ENCODE measurements at places on chromosomes 2 and 18. TPM values are rescaled to one million over a fixed set of nuclear protein-coding genes. Genes with fewer than 3 reads are reported as not detected.

DNA sequence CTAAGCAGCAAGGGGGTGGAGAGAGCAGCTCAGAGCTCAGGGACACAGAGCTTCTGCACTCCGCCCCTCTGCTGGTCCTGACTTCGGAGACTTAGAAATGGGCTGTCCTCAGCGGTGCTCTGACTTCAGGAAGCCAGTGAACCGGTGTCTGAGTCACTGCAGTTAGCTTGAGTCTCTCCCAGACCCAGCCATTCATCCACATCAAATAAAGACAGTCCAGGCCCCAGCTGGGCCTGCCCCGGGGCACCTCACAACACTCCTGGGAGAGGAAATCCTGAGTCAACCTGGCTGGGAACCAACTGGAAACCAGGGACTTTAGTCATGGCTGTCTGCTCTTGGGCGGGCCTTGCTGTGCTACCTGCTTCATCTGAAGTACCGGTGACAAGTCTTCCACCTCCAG lies 5.4 kb upstream of the ITGB6 start:
- DNase-seq, result no peak

- DNase-seq, result no peak
Observed at GRCh38 chr2:43209204-43209717, 17.1 kb downstream of the ZFP36L2 start.

GRCh38 chr2:146777181-146777580 lies 1067.6 kb upstream of the ACVR2A start:
- no peak for DNase-seq

DNA sequence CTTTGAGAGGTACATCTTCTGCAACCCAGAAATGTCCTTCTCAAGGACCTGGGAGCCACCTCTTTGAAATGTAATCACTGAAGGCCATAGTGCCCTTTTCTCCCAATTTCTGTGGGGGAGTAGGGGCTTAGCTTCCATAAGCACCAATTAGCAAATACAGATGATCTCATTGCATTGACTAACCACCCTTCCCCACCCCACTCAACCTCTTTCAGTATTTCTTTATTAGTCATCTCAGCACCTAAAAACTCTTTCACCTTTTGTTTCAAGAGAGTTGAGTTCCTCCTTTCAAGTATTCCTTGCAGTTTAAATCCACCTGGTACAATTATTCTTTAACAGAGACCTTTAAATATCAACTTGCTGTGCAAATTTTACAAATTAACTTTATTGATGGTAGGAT lies 1011.8 kb upstream of the CDH2 start:
- DNase-seq, result no peak

DNA sequence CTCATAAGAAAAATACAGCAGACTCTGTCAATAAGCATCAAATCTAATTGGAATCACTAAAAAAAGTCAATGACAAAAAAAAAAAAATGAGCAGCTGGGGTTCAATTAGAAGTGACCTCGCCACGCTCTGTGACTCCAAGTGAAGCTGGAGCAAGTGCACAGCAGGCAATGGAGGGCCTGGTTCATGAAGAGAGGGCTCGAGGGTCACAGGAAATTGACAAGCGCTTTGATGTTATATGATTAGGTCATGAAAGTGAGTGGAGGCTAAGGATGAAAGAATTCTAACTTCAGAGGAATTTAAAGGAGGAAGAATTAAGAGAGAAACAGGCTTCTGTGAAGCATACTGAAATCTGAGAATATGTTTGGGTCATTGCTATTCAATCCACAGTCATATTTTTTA lies 85.4 kb upstream of the TMEM18 start:
- no peak for DNase-seq

DNA sequence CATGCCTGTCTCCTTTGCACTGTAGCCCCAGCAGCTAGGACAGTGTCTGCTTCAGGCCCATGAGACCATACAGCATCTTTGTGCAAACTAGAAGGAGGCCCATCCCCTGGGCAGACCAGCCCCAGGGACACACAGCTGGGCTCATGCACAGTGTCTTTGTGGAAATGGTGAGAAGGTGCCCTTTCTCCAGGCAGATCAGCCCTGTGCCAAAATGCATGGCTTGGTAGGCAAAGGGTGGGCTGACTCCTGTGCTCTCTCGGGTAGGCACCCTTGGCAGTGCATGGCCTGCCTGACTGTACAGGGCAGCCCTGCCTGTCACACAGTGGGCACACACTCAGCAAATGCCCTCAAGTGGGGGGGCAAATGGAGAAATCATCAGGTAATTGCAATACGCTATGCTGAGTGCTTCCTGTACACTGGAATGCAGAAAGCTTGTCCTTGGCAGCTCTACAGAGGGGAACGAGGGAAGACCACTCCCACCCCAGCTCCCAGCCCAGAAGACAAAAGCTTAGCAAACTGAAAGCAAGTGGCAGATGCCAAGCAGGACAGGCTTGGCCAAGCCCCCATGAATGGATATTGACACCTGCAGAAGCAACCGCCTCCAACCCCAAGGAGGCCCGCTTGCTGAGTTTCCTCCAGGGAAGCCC lies 21.6 kb downstream of the TNS1 start:
- no peak for DNase-seq

- no peak for DNase-seq
Observed at GRCh38 chr2:213107728-213108127, 43.7 kb downstream of the IKZF2 start.

GRCh38 chr18:56975276-56975675 lies 171.6 kb upstream of the BOD1L2 start:
- DNase-seq, result no peak

- no peak for DNase-seq
Observed at GRCh38 chr2:139374296-139374850, 594.2 kb upstream of the NXPH2 start.

DNA sequence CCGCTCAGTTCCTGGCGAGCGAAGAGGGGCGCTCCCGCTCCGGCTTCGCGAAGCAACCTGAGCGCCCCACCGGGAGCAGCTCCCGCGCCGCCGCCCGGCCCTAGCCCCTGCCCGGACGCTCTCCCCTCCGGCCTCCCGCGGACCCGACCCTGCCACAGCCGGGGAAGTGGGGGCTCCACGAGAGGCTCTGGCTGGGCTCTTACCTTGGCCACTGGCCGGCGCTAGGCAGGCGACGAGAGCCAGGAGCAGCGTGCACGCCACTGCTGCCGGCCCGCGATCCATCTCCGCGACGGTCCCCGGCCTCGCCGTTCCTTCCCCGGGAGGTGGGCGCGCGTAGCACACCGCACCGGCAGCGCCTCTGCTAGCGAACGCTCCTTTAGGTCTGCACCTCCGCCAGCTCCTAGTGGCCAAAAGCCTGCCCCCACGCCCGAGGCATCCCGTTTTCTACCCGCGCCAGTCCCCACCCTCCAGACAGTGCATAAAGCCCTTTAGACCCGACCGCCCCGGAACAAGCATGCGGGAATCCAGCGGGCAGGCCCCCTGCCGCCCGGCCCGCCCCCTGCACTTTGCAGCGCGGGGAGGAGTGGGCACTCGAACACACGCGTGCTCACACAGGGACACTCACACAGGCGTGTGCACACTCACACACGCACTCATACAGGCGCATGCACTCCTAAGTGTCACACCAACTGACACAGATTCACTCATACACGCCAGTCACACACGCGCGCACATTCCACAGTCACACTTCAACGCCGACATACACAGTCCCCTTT lies at the start of gene LRP2:
LRP2 (minus strand) TSS at position 417 of the 776 bp plus-strand sequence; CDS start at position 282, 135 bp downstream.
- DNase-seq, result no peak

Gene KCNF1
- total RNA-seq, result not detected

Gene SLC19A3
- not detected for total RNA-seq

Gene TRAF3IP1
- 19.1 TPM for total RNA-seq

Gene GALNT13
- not detected for total RNA-seq
